ENCODE measurements at places on chromosomes 13 and 19.

- DNase-seq, result no peak
Observed at GRCh38 chr13:73171271-73171682, 112.5 kb downstream of the KLF5 start.

- DNase-seq, result no peak
Observed at GRCh38 chr13:102236341-102236740, 165.5 kb downstream of the FGF14 start.

GRCh38 chr19:53977991-53978731, 13.3 kb upstream of the CACNG6 start:
- DNase-seq, result no peak

- DNase-seq, result no peak
Observed at GRCh38 chr19:13691569-13692435, 72.5 kb upstream of the MRI1 start.

DNA sequence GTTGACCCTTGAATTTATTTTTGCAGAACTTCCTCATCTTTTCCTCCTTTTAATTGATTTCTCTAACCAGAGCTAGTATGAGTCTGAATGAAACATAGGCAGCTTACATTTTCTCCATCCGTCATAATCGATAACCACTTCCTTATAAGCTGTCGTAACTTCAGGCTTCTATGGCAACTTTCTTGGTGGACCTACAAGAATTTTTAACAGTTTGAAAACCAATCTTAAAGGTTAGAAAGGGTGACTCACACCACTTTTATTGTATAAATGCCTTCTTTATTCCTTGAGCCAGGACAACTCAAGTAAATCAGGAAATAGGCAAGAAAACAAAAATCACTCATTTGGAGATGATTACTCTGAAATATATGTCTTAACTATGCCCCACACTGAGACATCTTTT, 105.7 kb upstream of the KL start:
- no peak for DNase-seq

DNA sequence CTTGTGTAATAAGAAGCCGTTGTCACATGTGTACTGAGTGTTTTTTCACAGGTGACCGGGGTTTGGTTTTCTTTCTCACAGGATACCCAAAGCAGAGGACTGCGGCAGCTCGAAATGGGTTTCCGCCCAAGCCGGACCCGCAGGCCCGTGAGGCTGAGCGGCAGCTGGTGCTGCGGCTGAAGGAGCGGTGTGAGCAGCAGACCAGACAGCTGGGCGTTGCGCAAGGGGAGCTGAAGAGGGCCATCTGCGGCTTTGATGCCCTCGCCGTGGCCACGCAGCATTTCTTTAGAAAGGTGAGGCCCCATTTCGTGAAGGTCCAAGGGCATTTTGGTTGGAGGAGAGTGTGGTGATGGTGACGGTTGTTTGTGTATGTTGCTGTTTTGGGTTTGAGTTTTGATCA, 236.3 kb downstream of the SLC7A1 start:
- DNase-seq, result no peak

- DNase-seq, result no peak
Observed at GRCh38 chr13:30388406-30389283, 33.6 kb upstream of the UBE2L5 start.

DNA sequence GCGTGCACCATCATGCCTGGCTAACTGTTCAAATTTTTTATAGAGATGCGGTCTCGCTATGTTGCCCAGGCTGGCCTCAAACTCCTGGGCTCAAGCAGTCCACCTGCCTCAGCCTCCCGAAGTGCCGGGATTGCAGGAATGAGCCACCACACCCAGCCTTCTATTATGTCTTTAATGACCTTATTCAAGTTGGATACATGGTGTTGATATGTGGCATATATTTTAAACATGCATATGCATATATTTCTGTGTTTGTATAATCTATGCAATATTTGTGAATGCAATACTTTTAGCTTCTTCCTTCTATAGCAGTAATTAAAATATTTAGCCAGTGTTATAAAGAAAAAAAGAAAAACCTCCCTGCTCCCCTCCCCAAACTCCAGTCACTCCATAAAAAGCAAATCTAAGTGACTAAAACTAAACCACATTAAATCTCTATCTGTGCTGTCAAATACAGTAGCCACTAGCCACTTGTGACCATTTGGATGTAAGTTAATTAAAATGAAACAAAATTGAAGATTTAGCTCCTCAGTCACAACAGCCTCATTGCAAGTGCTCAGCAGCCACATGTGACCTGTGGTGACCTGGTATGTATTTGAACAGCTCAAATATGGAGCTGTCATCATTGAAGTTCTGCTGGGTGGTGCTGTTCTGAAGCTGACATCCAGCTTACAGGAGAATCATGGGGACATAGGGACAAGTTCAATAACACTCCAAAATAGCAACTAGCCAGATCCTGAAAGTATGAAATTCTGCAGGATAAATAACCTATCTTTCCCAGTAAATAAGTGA, 27.4 kb downstream of the FCGBP start:
- no peak for DNase-seq

GRCh38 chr13:111359237-111359915, 38.9 kb downstream of the TEX29 start:
- no peak for DNase-seq

GRCh38 chr13:70253411-70253810, 145.2 kb upstream of the KLHL1 start:
- no peak for DNase-seq

DNA sequence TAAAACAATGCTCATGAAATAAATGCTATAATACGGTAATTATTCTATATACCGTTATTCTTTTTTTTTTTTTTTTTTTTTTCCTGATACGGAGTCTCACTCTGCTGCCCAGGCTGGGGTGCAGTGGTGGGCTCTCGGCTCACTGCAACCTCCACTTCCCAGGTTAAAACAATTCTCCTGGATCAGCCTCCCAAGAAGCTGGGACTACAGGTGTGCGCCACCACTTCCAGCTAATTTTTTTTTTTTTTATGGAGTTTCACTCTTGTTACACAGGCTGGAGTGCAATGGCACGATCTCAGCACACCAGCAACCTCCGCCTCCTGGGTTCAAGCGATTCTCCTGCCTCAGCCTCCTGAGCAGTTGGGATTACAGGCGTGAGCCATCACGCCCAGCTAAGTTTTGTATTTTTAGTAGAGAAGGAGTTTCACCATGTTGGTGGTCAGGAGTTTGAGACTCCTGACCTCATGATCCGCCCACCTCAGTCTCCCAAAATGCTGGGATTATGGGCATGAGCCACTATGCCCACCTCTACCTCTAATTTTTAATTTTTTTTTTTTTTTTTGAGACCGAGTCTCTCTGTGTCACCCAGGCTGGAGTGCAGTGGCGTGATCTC, 6.9 kb downstream of the PPP1R15A start:
- no peak for DNase-seq

DNA sequence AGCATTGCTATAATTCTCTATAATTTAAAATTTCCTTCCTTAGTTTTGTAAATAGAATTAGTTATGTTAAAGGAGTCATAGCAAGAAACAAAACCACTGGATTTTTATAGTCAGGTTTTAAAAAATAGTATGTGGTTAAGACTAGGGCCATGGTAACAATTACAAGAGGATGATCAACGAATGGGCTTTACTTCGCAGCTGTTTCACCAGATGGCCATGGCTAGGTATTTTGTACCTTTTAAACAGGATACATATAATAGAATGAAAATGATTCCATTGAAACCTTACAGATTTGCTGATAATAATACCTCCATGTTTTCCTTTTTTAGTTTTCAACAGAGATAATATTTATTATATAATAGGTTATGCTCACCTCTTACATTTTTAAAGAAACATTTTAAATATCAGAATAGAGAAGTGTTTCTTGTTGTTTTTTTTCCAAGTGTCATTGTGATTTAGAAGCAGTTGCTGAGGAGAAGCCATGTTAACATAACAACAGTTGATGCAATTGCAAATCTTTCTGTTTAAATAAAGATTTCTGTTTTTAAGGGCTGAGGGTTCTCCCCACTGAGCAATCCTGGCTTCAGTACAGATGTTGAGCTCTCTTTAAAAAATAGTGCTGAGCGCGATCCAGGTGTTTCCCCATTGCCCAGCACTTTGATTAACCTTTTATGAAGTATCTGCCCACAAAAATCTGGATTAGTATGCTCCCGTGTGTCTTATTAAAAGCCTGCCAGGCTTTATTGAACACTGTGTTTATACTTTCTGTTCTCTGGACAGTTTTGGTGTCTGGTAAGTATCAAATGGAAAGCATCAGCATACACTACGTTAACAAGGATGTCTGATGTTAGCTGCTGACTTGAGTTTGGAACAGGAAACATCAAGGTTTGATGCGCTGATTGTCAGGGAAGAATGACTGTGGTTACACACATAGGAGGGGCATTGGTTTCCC, 205.3 kb downstream of the HS6ST3 start:
- DNase-seq, result no peak

- DNase-seq, result no peak
Observed at GRCh38 chr13:112241288-112241687, 134.9 kb upstream of the SPACA7 start.

GRCh38 chr13:97125810-97126738, 96.1 kb upstream of the MBNL2 start:
- DNase-seq, result peak; percentile 58

DNA sequence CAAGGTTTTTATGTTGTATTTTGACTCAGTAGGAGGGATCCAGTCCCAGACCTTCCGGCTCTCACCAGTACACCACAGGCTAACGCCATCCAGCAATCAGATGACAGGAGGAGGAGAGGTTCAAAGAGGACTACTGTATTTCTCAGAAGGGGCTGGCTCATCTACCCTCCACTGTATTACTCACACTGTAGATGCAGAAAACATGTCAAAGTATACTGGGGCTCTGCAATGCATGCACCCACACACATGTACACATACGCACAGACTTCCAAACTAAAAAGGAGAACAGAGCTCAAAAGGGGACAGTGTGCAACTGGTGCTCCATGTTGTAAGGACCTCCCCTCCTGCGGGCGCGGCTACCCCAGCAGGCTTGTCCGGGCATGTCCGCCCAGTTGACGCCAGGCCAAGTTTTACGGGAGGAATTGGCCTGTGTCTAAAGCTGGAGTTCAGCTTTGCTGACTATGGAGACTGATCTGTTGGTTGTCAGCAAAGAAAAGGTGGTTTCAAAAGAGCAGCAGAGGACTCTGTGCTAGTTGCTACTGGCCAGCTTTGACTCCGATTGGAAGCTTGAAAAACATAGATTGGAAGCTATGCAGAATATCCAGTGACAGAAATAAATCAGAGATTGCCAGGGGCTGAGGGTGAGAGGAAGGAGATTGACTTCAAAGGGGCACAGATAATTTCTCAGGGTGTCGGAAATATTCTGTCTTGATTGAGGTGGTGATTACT, 314.2 kb downstream of the DLEU7 start:
- no peak for DNase-seq

GRCh38 chr13:52906122-52906903, 57.9 kb upstream of the PCDH8 start:
- no peak for DNase-seq

GRCh38 chr13:98974053-98974452, 3.8 kb downstream of the DOCK9 start:
- DNase-seq, result no peak

DNA sequence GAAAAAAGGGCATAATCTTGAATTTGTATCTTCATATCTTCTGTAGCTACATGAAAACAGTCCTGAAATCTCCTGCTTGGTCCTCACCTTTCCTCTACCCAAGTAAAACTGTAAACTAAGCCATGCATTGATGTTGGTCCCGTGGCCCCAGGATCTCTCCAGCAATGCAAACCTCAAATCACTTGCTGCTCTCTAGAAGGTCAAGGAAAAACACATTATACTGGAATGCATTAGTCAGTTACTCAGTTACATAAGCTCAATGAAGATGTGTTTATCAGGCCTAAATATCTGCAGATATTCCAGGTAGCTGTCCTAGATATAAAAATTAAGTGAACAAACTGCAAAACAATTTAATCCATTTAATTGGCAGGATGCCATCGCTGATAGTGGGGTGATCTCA, 261.8 kb downstream of the ABCC4 start:
- no peak for DNase-seq

DNA sequence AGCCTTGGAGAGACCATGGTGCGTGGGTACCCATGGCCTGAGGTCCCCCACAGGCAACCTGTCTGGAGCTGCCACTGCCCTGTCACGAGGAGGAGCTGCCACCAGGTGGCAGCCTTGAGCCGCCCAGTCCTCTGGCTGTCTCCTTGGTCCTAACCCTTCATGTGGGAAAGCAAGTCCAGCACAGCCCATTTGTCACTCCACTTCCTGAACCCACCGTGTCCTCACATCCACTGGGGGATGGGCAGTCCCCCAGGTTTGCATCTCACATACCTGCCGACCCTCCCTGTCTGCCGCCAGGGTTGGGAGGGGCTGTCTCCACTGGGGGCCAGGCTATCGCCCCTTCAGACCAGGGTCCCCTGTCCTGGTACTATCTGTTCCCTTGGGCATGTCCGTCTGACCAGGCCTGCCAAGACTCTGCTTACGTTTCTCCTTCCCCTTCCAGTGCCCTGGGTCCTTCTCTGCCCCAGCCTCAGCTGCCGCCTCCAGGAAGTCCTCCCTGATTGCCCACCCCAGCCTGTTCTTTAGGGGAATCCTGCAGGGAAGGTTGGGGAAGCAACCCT, 4.5 kb downstream of the FAM174C start:
- DNase-seq, result peak; percentile 94

DNA sequence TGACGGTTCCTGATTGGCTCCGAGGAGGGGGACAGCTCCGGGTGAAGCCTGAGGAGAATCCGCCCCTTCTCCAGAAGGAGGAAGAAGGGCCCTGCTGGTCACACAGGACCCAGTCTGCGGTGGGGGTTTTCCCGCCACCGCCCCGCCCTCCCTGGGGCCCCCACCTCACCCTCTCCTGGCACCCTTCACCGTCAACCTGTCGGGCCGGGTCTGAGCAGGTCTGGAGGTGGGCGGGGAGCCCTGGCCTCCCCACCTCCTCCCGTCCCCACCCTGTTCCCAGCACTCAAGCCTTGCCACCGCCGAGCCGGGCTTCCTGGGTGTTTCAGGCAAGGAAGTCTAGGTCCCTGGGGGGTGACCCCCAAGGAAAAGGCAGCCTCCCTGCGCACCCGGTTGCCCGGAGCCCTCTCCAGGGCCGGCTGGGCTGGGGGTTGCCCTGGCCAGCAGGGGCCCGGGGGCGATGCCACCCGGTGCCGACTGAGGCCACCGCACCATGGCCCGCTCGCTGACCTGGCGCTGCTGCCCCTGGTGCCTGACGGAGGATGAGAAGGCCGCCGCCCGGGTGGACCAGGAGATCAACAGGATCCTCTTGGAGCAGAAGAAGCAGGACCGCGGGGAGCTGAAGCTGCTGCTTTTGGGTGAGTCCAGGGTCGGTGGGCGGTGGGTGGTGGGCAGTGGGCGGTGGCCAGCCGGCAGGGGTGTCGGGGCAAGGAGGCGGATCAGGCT, at the start of gene GNA15:
Gene GNA15, plus strand, starts transcription at position 73 of the 723 bp plus-strand sequence. Its CDS starts 418 bp downstream, at position 491.
- peak; percentile 78 for DNase-seq

DNA sequence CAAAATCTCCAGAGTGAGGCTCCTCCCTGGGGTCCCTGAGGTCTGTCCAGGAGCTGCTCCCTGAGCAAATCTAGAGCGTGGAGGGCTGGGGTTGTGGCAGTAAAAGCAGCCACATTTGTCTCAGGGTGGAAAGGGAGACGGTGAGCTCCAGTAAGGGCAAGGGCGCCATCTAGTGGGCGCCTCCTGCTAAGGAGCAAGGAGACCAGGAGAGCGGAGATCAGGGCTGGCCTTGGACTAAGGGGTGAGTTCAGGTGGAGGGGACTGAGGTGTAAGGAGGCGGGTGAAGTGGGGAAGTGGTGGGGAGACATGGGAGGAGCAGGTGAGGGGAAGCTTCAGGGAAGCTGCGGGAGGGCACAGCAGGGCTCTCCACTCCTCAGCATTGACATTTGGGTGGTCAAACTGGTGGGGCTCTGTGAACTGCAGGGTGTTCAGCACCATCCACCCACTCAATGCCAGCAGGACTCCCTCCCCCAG, 5.3 kb upstream of the CEACAM21 start:
- DNase-seq, result peak; percentile 78

- no peak for DNase-seq
Observed at GRCh38 chr13:112103961-112104880, 37.3 kb downstream of the SOX1 start.

- DNase-seq, result no peak
Observed at GRCh38 chr13:67036699-67037457, 193.3 kb downstream of the PCDH9 start.

Measured in GM13977 (cell line).